ENCODE measurements at places on chromosomes 3 and 15.

- no peak for DNase-seq
Measured at GRCh38 chr3:78887547-78888011, 880.2 kb downstream of the ROBO1 start.

GRCh38 chr15:99249270-99249841, at the start of gene TTC23:
Gene TTC23, minus strand, starts transcription at chr15:99249581. Its CDS starts 20,869 bp downstream, at chr15:99228712.
- no peak for DNase-seq

DNA sequence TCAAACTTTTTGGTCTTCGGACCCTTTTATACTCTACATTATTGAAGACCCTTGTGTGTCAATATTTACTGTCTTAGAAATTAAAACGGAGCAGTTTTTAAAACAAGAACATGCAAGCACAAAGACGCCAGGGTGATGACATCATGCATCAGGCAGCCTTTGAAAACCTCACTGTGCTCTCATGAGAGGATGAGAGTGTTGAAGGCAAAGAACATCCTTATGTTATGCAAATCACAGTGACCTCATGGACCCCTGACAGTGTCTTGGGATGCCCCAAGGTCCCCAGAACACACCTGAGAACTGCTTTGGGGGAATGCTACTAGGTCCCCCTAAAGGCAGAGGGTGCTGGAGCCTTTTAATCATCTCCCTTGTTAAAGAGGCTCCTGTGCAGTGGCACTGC, 51.6 kb downstream of the CHDH start:
- no peak for DNase-seq

DNA sequence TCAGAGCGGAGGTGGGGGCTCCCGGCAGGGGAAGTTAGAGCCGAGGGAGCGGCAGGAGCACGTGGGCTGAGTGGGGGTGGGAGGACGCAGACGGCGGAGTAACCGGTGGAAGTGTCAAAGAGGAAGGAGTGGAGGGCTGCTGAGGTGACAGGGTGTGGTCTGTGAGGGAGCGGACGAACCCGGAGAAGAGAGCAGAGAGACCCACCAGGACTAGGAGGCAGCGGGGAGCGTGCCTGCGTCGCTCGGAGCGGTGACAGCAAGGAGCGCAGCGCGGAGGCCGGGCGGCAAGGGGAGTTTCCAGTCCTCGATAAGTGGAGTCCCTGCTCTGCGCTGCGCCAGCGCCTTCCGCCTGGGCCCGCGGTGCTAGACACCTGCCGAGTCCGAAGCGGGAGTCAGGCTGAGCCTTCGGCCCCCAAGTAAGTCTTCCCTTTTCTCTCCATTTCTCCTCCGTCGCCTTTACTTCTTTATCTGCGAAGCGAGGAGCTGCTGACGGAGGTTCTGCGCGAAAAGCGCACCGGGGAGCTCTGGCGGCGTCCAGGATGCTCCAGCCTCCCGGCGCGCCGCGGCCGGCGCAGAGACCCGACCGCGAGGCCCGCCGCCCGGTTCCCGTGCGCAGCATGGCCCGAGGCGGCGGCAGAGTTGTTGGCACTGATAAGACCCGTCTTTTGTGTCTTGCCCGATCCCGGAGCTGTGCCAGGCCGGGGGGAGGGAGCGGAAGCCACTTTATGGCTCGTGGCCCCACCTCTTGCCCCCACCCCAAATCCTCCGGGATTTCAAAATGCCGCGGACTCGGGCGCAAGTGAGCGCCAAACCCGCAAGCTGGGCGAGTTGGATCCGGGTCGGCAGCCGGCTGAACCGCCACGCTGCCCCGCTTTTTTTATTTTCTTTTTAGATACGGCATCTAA, 533.0 kb upstream of the SEMA6D start:
- no peak for DNase-seq

GRCh38 chr3:160618878-160619277, 53.5 kb upstream of the KPNA4 start:
- no peak for DNase-seq

DNA sequence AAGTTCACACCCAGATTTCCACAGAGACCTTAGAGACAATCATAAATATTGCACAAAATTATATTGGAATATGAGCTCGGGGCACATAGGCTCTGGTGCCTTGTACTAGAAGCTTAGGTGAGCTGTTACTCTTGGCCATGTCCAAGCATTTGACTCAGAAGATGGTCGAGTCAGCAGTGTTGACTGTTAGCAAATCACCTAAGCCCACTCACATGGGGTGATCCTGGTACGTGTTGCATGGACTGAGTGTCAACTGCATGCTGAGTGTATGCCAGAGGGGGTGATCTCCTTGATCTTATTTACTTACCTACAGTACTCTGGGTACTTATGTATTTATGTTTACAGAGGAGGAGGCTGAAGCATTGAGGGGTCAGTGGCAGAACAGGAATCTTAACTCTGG, 14.0 kb downstream of the SMAD3 start:
- no peak for DNase-seq

GRCh38 chr3:160773722-160774121, 17.7 kb downstream of the PPM1L start:
- DNase-seq: no peak

- DNase-seq: no peak
Measured at GRCh38 chr3:47007482-47008233, 28.2 kb downstream of the NBEAL2 start.

DNA sequence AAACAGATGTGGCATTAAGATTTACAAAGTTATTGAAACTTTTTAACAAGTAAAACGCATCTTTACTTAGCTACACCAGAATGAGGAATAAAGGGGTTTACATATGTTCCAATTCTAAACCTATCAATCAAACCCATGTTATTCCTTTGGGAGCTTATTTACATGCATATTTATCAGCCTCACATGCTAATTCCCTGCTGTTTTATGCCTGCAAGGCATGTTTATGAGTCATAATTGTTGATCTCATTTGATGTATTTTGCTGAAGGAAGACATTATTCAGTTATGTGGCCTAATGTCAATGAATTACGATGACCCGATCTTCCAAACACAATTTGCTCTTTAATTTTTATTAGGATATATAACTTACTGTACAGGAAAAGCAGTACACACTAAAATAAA, 272.9 kb downstream of the TBC1D5 start:
- DNase-seq: no peak

GRCh38 chr15:65132878-65133547, 595 bp downstream of the PDCD7 start:
- DNase-seq: peak; percentile 11

GRCh38 chr15:33200903-33201302, 6.4 kb upstream of the FMN1 start:
- DNase-seq: no peak

DNA sequence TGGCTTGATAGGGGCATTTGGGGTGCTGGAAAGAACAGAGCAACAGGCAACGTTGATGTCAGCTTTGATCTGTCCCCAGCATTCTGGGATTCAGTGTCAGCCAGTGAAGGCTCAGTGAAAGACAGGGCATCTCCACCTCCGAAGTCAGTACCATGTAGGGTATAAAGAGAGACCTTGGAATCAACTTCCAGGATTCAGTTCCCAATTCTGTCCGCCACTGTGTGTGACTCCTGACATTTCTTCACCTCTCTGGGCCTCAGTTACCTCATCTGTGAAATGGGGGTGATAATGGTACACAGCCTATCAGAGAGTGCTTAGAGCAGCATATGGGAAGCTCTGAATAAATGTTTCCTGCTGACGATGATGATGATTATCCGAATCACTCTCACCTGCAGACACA, 55.6 kb upstream of the FLNB start:
- no peak for DNase-seq

DNA sequence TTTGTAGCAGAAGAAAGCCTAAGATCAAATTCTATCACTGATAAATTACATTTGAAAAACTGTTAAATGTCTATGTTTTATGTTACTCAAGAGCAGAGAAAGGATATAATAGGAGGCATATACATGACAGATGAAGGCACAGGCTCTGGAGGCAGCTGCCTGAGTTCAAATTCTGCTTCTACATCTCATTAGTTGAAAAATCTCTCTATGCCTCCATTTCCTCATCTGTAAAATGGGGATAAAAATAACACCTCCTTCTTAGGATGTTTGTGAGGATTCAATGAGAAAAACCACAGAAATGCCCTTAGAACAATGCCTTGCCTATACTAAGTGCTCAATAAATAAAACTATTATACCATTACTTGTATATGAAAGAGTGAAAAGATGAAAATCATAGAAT, 21.0 kb downstream of the TP53BP1 start:
- no peak for DNase-seq

DNA sequence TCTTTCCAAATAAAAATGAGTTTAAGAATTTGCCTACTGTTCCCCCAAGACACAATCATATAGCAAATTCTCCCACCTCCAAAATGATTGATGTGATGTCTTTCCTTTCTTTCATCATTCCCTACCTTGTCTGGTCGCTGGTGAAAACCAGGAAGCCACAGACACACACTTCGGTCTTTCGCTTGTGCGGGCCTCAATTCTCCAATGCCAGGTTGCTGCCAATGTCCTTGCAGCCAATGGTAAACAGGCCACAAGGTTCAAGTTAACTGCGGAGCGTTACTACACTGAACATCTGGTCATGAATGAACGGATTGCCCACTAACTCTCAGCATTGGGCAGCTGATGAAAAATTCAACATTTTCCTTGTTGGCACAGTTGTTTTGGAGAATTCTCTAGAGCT, 192.2 kb downstream of the FOXP1 start:
- DNase-seq: no peak

- peak; percentile 68 for DNase-seq
Measured at GRCh38 chr15:63752075-63752684, 81.6 kb downstream of the HERC1 start.

DNA sequence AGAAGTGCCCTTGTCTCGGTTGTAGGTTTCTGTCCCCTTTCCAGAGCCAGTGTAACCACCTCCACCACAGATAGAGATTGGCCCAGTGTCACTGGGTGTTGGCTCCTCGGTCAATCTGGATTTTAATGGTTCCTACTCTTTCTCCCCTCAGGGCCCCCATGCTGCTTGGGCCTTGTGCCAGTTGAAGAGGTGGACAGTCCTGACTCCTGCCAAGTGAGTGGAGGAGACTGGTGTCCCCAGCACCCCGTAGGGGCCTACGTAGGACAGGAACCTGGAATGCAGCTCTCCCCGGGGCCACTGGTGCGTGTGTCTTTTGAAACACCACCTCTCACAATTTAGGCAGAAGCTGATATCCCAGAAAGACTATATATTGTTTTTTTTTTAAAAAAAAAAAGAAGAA, 75.2 kb downstream of the BOC start:
- DNase-seq: no peak

DNA sequence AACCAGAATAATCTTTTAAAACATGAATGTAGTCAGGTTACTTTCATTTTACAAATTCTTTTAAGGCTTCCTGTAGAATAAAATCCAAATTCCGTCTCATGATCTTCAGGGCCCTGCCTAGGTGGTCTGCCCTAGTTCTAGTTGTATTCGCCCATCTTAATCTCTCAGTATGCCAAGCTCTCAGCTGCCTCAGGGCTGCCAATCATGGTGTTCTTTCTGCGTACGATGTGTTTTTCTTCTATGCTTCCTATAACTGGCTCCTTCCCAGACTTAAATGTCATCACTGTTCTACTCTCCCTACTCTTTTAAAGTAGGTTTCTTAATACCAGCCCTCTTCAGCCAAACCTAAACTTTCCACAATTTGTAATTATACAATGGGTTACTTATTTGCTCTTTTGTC, 107.4 kb downstream of the GREM1 start:
- no peak for DNase-seq

GRCh38 chr3:14374444-14374883, 27.9 kb upstream of the SLC6A6 start:
- no peak for DNase-seq

GRCh38 chr3:157500232-157500631, 3.0 kb downstream of the VEPH1 start:
- DNase-seq: no peak

- no peak for DNase-seq
Measured at GRCh38 chr15:47685141-47685870, 32.0 kb upstream of the SEMA6D start.

DNA sequence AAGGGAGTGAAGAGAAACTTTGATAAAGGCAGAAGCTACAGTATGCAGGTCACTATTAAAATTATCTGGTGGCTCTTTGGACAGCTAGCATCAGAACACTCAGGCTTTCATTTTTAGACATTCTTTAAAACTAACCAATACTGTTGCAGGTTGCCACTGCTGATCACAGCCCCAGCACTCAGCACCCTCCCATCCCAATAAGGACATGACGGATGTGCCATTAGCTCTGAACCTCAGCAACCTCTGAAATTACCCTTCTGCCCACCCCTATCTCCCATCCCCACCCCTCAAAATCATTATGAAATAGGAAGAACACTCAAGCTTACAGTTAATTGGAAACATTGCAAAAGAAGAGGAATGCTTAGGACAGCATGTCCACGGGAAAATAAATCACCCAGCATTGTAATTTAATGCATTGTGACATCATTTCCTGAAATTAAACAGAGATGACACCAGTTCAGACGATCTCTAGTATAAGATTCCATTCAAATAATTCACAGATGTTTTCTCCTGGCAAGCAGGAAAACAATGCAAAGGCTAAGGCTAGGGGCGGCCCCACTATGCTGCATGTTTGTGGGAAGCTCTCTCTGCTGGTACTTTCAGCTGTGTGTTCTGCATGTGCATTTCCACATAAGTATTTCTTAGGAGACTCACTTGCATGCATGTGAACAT, 71.6 kb downstream of the MEIS2 start:
- no peak for DNase-seq

- DNase-seq: no peak
Measured at GRCh38 chr15:101121511-101122090, 130.2 kb downstream of the CHSY1 start.

DNA sequence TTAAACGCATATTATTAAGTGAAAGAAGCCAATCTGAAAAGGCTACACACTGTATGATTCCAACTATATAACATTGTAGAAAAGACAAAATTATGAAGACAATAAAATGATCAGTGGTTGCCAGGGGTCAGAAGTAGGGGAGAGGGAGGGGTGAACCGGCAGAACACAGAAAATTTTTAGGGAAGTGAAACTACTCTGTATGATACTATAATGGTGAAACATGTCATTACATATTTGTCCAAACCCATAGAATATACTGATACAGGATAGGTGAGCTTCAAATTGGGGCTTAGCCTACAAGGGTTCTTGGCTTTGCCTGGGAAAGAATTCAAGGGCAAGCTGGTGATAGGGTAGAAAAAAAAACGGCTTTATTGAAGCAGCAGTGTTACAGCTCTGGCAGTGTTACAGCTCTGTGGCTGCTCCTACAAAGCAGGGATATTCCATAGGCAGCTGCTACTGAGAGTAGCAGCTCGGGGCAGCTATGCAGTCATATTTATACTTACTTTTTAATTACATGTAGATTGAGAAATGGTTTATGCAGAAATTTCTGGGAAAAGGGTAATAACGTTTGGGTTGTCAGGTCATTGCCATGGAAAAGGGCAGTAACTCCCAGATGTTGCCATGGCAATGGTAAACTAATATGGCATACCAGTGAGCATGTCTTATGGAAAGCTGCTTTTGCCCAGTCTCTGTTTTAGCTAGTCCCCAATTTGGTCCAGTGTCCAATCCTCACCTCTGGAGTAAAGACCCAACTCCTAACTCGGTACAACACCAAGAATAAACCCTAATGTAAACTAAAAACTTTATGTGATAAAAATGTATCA, 125.1 kb upstream of the SLC25A36 start:
- DNase-seq: no peak

All from hematopoietic multipotent progenitor cell treated with erythropoietin and hydrocortisone succinate and interleukin-3 and kit ligand, for 15 days (in vitro differentiated cells).